ENCODE measurements at places on chromosomes 1 and 21.

DNA sequence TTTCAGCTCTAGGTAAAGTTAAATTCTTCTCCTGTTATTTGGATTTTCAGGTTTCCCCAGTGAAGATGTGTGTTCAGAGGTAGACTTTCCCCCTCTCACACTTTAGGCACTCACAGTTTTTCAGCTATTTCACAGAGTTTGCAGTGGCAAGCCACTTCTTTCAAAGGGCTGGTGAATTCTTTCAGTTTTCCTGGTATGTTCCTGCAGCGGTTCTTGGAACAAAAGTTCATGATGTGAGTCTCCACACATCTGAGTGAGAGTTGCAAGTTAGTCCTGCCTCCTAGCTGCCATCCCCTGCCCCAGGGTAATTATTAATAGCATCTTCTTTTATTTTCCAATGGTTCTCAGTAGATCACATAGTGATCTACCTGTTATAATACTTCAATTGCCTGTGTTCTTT, 27.3 kb upstream of the CD84 start:
- no peak for DNase-seq

DNA sequence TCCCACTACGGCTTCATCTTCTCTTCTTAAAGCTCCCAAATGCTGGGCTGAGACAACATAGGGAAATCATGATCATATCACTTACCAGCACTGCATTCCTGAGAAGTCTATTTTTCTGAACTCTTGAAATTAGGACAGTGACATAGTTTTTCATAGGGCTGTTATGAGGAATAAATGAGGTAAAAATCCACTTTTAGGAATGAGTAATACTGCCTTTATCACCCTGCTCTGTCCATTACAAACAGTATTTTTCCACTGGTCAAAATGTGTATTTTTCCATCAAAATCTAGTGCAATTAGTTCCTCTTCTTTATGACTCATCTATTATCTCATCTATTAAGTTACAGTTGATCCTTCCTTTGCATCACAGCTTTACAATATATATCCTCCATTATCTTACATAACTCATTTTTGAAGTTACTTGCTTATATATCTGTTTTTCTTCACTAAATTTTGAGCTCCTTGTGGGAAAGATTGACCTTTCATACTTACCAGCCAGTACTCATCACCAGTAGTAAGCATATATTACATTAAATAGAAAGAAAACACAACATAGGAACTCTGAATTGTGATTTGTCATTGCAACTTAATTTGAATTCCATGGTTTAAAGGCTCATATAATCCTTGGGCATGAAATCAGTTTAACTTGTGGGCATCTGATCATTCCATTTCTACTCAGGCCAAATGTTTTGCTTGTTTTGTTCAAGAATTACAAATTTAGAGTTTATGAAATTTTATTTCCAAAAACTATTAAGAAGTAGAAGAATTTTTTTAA, 37.1 kb downstream of the PRRX1 start:
- DNase-seq, result no peak

- peak; percentile 28 for DNase-seq
These were observed 64.3 kb downstream of the PRKAA2 start for GRCh38 chr1:56709269-56709880.

DNA sequence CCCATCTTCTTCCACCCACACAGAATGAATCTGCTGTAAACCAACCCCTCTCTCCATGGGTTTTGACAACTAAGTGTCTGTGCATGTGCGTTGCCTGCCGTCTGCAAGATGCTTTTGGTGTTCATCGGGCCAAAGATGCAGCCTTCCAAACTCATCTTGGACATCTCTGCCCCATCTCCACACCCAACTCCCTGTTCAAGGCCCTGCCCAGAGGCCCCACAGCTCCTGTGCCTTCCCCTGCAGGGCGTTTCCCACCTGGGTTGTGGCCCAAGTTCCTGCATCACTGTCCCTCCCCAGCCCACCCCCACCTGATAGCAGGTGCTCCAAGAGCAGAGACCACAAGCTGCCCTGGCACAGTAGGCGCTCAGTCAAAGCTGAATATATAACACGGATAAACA, 103.2 kb downstream of the BCAR3 start:
- no peak for DNase-seq

GRCh38 chr21:28485301-28486022, 507.2 kb downstream of the LTN1 start:
- no peak for DNase-seq

GRCh38 chr1:100440075-100440809, 87.9 kb downstream of the CDC14A start:
- no peak for DNase-seq

DNA sequence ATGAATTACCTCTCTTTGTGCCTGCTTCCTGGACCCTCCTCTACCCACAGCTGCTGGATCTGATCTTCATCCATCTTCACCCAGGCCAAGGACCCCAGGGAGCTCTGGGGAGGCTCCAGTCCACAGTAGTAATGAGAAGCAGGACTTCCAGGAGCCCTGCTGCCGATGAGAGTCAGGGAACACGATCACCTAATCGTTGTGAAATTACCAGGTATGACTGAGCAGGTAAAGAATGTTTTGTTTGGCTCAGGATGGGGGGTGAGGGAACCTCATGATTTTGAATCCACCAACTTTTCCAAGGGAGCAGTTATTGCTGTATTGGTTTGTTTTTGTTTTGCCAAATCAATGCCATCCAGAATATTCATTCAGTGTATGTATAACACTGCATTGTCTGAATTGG, 454.0 kb downstream of the PLPP3 start:
- DNase-seq, result no peak

DNA sequence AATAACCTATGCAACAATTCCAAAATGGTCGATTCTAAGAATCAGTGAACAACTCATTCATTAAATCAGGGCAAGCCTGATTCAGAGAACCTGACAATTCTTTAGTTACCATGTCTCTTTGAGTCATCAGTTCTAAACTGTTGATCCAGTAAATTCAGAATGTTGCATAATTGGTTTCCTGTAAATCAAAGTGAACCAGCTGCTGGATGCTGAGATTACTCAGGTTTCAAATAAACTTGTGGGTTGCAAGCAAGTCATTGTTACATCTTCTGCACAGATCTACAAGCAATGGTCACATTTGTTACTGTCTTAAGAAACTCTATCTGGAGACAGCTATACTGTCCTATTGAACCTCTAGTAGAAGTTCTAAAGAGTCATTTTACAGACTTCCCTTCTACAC, 16.5 kb downstream of the PLA2G2D start:
- DNase-seq, result no peak

DNA sequence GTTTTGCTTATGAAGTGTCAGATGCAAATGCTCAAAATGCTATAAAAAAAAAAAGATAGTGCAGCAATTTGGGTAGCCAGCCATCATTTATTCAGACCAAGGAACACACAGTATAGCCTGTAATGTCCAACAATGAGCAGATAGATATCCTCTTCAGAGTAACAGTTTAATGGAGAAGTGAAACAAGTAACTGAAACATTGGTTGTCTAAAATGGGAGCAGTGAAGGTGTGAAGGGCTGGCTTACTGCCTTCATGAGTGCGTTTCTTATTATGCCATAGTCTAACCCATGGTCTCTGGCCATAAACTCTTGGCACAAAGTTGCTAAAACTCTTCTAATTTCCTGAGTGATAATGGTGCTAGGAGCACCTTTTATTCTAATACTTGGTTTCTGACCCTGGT, 11.4 kb downstream of the RGS5 start:
- DNase-seq, result no peak

GRCh38 chr1:158951956-158952355, 20.6 kb downstream of the PYHIN1 start:
- DNase-seq, result no peak

GRCh38 chr1:231507476-231508355, 20.8 kb upstream of the TSNAX start:
- no peak for DNase-seq

DNA sequence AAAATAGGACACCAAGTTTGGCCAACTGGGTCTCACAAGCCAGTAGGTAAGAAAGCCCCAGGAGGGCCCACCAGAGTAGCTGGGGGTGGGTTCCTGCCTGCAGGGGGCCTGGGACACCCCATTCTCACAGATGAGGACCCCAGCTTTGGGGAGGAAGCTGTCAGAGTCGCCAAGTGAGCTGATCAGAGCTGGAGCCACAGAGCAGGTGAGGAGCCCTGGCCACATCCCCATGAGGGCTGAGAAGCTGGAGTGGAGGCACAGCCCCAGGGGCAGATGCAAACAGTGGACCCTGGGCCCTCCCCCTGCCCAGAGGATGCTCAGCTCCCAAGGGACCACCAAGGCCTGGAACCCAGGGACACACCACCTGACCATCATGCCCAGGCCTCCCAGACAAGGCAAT, 8.6 kb upstream of the ZNF670 start:
- no peak for DNase-seq

DNA sequence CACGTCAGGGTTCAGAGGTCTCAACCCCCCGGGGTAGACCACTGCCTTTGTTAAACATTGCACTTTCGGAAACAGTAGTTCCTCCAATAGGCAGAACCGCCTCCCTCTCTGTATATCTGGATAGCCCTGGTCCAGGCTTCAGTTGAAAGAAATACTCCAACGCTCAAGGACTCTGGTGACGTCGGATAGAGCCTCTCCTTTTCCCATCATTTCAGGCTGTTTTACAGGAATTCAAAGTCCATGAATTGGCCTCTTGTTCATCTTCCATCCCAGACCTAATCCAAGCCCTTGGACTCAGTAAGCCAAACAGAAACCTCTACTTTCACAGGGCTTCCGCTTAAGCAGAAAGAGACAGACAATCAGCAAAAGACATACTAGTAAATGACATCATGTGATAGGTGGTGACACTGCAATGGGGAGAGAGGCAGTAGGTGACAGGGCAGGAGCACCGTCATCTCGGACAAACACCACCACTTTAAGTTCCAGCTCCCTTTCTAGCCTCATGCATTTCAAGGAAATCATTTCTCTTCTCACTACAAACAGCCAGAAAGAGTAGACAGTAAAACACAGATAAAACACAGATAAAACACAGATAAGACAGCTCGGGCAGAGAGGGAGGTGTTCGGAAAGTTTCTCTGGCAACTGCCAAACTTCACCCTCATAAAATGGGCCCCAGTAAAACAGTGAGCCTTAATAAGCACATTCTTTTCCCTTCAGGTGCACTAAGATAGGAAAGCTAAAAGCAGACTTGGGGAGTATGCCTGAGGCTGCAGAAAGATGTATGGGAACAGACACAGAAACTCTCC, 2.3 kb upstream of the PLA2G2A start:
- no peak for DNase-seq

GRCh38 chr21:33196941-33197374, 32.8 kb upstream of the IFNAR2 start:
- DNase-seq, result peak; percentile 65

DNA sequence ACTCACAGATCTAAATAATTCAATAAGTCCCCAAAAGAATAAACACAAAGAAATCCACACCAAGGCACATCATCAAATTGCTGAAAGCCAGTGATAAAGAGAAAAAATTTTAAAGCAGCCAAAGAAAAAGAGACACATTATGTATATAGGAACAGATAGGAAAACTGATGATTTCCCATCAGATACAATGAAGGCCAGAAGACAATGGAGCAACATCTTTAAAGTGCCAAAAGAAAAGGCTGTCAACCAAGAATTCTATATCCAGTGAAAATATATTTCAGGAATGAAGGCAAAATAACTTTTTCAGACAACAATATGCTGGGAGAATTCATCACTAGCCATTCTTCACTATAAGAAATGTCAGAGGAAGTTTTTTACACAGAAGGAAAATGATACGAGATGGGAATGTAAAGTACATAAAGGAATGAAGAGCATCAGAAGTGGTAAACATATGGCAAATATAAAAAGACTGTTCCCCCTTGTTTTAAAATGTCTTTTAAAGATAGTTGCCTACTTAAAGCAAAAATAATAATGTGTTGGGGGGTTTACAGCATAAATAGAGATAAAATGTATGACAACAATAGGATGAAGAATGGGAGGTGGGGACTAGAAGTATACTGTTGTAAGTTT, 9.4 kb upstream of the MYOG start:
- no peak for DNase-seq

- no peak for DNase-seq
These were observed 2.2 kb downstream of the TMEM35B start for GRCh38 chr1:34982820-34983376.

DNA sequence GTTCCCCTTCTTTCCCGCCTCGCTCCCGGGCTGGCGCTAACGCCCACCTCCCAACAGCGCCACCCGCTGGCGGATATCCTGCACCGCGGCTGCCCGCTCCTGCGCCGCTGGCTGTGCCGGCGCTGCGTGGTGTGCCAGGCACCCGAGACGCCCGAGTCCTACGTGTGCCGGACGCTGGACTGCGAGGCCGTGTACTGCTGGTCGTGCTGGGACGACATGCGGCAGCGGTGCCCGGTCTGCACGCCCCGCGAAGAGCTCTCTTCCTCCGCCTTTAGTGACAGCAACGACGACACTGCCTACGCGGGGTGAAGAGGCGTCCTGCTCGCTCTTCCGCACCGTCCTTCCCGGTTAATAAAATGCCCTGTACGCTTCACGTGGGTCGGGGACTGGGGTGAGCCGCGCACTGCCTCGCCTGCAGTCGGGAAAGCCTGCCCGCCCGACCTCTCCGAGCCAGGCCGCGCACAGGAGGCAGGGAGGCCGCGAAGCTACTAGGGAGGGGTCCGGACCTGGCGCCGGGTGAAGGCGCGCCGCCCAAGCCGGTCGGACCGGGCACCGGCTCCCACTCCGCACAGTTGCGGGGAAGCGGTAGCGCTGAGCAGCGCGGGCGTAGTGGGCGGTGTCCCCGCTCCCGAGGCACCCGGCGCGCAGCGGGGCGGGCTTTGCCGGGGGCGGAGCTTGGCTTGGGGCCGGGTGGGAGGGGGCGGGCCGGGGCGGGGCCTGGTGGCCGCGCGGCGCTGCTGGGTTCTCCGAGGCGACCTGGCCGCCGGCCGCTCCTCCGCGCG, at the start of gene ADAM15:
Gene ADAM15 (plus strand): TSS at position 757 of the 782 bp plus-strand sequence. CDS start 71 bp downstream, outside the sequence.
- DNase-seq, result peak; percentile 56

DNA sequence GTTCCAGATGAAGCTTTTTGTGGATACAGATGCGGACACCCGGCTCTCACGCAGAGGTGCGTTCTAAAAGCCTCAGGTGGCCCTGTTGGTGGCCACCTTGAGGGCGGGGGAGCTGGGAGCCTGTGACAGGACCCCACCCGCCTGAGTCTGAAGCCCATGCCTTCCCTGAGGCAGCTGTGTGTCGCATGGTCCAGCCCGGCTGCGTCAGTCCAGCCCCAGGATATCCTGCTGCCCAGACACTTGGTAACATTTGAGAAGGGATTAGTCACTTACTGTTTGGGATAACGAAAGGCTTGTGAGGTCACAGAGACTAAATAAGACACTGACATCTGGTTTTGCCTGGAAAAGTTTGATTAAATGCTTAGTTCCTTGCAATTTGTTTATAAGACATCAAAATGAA, 68.9 kb downstream of the UCK2 start:
- DNase-seq, result no peak

DNA sequence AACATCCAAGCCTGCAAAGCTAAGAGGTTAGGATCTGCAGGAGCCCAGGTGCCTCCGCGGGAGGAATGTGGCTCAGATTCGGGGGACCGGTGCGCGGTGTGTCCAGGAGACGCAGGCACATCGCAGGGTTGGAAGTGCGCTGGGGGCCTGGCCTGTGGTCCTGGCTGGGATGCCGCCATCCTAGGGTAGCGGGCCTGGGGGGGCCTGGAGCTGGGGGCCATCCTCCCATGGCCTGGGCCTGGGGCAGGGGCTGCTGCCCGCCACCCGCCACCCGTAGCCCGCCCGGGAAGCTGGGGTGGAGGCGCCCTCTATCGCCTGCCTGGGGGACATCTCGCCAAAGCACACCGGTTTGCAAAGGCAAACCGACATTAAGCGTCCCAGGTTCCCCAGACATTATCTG, 170.6 kb upstream of the ARHGEF16 start:
- DNase-seq, result no peak

GRCh38 chr1:209825591-209826434, 2.0 kb upstream of the UTP25 start:
- DNase-seq, result peak; percentile 6

- DNase-seq, result no peak
These were observed 7.4 kb downstream of the AZIN2 start for GRCh38 chr1:33088119-33088906.
